Activated CD8-positive, alpha-beta memory T cell treated with anti-CD3 and anti-CD28 coated beads, Interleukin-2, amount 50 U/mL, for 4 hours (primary cell): ENCODE measurements at places on chromosomes 11 and 22.

- no peak for DNase-seq
These were observed 8.4 kb downstream of the MIAT start for GRCh38 chr22:26665813-26666231.

DNA sequence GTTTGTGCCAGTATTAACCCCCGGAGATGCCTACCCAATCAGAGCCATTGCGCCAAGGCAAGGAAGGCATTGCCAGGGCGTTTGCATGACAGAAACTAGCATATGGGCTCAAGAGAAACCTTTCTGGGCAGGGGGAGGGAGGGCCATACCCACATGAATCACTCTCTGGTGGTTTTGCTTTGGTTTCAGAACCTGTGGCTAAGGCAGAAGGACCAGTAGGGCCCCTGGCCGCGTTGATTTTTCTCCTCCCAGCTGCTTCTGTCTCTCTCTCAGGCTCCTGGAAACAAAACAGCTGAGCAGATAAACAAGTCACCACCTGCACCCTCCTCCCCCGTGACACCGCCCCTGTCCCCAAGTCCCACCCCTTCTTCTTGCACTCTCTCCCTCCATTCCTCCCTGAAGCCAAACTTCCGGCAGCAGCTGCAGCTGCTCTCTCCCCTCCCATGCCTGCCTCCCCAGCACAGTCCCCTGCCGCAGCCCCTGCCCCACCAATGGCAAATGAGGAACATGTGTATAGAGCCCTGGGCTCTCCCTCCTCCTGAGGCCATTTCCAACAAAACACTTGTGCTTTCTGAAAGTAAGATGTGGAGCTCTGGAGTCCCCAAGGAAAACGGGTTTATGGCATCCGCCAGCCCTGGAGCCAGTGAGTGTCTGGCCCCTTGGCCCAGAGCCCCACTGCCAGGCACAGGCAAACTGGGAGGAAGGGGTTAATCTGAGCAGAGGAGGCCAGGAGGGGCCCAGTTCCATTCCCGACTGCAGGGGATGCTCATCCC is 39.0 kb upstream of the ADA2 start:
- DNase-seq: no peak

DNA sequence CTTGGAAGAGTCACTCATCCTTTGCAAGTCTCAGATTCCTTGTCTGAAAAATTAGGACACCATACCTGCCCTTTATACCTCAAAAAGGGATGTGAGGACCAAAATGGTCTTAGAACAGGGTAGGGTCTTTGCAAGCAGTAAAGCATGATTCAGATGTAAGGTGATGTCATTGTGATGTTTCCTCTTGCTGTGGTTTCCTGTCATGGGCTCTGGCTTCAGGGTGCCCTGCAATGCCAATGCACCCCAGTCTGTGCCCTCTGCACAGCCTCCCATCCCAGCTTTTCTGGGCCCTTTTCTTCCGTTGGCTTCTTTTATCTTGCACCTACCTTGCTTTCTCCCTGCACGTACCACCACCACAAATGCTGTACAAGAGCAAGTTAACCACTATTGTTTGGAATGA is 87.8 kb upstream of the NNMT start:
- no peak for DNase-seq

DNA sequence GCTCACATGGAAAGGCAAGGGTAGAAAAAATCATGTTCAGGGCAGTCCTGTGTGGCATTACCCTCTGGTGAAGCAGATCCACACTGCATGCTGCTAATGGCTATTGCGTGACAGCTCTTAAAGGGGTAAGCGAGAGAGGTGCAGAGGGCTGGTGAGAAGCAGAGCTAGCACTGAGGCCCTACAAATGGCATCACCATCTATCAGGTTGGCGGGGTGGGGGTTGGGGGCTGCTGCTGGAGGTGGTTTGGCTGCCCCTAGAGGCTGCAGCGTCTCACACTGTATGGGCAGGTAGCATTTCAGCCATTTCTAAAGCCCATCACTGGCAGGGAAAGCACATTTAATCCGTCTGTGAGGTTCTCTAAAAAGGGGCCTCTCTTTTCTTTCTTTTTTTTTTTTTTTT is 16.9 kb upstream of the TMA7B start:
- DNase-seq: peak; percentile 43

DNA sequence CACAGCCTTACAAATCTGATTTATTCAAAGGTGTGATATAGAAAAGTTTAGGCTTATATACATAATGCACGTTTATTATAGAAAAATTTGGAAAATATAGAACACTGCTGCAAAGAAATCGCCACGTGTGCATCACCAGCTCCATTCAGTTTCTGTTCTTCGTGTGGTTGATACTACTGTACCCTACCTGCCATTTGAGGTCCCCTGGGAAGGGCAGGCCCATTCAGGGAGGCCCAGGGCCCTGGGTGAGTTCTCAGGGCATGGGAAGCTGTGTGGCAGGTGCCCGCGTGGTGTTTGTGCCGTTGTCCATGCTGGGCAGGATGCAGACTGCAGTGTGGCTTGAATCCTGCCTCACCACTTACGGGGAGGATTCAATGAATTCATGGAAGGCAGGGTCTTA is 60.8 kb downstream of the TBC1D22A start:
- no peak for DNase-seq

GRCh38 chr11:130815956-130816355 is 100.3 kb downstream of the SNX19 start:
- no peak for DNase-seq

DNA sequence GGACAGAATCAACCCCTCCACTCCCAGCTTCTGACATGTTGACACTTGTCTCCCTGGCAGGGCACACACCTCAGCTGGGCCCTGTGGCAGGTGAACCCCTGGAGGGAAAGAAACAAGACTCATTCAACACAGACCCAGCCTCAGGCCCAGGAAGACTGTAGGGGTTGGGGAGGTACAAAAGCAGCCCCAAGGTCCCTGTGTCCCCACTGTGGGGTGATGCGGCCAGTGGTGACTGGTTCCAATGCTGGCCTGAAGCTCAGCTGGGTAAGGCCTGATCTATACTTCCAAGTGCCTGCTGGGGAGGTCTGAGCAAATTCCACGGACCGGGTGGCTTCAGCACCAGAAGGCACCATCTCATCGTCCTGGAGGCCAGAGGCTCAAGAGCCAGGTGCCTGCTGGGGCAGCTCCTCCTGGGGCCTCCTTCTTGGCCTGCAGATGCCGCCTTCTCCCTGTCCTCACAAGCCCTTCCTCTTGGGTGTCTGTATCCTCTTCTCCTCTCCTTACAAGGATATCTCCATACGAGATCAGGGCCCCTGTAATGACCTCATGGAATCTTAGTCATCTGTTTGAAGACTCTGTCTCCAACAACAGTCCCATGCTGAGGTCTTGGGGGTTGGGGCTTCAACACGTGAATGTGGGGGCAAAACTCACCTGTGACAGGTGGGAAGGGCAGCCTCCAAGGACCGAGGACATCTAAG is 1492.1 kb downstream of the BRD1 start:
- no peak for DNase-seq

DNA sequence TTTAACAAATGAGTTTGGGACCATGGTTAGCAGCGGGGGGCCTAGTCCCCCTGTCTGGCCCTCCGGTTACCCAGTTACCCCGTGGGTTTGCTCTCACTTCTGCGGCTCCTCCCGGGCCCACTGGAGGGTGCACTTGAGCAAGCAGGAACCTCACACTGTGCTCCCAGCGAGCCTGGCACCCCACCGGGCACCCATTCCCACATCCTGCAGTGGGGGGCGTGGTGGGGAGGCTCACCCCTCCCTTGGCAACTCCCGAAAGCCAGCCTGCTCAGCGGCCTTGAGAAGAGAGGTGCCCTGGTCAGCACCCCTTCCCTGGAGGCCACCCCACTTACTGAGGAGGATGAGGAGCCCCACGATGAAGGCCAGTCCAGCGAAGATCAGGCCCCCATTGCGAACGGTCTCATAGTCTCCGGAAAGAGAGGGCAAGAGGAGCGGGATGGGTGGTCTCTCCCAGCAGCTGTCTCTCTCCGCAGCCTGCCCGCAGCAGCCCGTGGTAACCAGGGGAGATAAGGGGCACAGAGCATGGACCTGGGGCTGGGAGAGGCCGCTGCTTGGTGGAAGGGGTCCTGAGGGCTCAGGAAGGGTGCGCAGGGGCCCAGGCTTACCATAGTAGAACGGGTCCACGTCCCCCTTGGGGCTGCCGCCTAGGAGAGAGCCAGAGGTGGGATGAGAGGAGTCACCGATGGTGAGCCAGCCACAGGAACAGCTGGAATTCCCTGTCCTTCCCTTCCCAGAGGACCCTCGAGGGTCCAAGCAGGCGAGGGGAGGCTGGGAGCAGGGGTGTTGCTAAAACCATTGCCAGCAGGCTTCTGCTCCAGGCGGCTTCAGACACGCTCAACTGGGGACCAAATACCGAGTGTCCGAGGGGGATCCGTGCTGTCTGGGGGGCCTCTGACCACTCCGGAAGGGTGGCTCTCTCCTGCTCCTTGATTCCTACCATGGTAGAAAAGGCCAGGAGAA is 2.2 kb downstream of the FXYD2 start:
- peak; percentile 63 for DNase-seq

DNA sequence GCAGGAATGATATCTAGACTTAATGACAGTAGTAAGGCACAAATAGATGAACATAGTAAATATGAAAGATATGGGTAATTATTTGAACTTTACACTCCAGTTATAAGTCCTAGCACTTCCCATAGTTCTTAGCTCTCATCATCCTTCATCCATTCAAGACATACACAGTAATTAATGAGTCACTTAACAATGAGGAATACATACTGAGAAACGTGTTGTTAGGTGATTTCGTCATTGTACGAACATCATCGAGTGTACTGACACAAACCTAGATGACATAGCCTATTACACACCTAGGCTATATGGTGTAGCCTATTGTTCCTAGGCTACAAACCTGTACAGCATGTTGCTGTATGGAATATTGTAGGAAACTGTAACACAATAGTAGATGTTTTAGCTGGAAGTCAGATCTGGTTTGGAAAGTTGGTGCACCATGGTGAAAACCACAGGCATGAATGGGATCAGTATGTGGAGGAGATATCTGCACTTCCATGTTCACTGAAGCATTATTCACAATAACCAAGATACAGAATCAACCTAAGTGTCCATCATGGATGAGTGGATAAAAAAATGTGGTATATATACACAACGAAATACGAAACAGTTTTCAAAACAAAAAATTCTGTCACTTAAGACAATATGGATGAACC is 229.9 kb upstream of the PITPNB start:
- no peak for DNase-seq

DNA sequence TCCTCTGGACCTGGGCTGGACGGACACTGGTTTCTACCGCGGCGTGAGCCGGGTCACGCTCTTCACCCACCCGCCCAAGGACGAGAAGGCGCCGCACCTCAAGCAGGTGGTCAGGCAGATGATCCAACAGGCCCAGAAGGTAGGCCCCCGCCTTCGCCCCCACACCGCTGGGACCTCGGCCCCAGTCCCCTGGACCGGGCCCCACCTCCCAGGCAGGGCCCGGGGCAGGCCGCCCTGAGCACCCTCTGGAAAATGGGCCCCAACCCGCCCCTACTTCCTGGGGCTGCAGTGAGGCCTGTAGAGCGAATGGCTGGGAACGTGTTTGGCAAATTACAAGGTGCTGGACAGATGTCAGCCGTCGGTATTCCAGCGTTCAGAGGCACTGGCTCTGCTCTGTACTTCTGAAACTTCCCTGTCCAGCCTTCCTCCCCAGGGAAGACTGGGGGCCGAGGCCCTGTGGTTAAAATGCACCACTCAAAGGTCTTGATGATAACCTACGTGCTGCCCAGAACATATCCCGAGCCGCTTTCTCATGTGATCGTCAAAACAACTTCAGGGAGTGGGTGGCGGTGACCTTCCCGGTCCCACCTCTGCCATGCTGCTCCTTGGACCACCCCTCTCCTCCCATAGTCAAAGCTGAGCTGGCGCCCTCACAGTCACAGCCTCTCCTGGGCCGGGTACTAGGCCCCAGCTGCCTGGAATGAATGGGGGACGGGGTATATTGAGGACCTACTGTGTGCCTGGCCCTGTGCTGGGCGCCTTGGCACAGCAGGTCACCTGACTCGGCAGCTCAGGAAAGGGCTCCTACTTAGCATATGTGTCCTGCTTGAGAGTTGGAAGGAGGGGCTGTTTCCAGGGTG is 869 bp downstream of the FAM83F start:
- DNase-seq: no peak
